ENCODE measurements at places on chromosomes 13 and 19.
A peak's percentile ranks its signal among the peaks of the same experiment; 100 is the strongest.

DNA sequence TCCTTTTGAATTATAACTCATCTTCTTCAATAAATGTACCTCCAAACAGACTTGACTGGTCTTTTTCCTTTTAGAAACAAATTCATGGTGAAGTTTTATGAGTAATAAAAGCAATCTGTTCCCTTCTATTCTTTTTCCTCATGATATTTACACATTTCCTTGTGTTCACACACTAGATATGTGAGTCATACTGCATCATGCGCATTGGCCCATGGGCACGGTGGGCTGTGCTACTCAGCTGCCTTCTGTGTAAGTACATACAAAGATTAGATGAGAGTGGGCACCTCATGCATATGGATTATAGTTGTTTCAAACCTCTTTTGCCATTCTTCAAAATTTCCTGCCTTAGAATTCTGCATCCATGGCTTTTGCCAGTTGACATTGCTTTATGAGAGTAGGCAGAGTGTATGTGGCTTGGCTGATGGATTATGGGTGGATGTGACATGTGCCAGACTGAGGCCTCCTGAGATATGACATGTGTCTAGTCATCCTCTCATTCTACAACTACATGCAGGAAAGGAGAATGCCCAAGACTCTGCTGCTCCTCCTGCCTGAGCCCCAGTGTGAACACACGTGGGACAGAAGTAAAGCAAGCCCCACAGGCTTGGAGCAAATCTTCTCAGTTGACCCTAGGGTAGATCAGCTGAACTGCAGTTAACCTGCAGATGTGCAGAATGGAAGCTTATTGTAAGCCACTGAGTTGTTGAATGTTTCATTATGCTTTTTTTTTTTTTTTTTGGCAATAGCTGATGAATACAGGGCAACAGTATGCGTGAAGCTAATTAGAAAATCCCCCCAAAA lies 109.9 kb downstream of the RBM26 start:
- no peaks in the 10 kb centered on the region for H3K4me1 ChIP-seq
- no peak overlapping the region for H3K27ac ChIP-seq
- H3K36me3 ChIP-seq, result no peaks in the 10 kb centered on the region
- DNase-seq, result no peak

DNA sequence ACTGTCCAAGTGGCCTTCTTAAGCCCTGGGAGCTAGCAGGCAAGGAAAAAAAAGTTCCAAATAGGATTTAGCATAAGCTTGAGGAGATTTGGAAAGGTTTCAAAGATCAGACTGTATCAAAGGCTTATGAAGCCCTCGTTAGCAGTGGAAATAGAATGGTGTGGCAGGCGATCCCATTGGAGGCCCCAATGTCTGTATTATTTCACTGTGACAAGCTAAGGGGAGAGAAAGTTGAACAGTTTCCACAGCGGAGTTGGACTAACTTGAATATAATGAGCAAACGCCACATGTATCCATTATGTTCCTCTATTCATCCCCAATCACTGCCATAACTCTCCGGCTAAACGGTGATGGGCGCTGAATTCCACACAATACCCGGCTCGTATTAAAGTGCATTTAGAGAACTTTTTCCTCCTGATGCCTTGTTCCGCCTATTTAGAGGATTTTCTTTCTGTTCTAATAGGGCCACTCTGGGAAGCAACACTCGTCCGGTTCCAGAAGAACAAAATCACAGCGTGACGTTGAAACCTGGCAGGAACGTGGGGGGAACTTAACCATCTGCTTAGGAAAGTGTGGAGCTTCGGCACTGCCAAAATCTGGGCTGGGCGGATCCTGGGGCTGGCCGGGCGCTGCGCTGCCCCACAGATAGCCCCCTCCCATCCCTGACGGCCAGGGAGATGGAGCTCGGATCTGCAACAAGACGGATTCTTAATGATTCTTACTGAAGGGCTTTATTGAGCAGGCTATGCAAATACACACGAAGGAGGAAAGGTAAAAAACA lies 1.0 kb upstream of the PCDH8 start:
- no peaks in the 10 kb centered on the region for H3K36me3 ChIP-seq
- H3K27ac ChIP-seq, result no peak overlapping the region
- no peaks in the 10 kb centered on the region for H3K4me1 ChIP-seq
- H3K4me3 ChIP-seq, result no peak overlapping the region

DNA sequence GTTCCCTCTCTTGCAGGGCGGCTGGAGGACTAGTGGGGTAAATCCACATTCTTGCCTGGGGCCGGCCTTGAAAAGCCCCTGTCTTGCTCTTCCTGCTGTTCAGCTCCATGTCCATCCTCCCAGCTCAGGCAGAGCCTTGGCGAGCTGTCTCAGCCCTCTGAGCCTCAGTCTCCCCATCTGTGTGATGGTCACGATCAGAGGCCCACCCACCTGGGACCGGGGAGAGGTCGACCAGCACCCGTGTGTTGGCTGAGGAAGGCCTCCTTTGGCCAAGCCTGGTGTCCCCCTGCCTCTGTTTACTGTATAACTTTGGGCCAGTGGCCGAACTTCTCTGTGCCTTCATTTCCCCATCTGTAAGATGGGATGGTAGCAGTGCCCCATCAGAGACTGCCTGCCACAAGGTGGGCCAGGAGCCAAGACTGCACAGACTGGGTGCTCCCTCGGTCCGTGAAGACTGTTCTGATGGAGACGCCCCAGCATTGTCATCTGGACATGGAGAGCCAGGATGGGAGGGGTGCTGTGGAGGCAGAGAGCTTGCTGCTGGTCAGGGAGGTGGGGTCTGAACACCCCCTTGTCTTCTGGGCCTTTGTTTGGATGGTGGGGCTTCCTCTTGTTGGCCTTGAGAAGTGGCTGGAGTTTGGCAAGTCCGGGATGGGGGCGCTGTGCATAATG lies 18.5 kb downstream of the KLHL26 start:
- no peak overlapping the region for H3K27ac ChIP-seq
- no peaks in the 10 kb centered on the region for H3K36me3 ChIP-seq
- no peak for DNase-seq
- no peaks in the 10 kb centered on the region for H3K4me1 ChIP-seq
- H3K27me3 ChIP-seq, result peaks cover 18% of the 10 kb centered on the region
- H3K4me3 ChIP-seq, result no peak overlapping the region

DNA sequence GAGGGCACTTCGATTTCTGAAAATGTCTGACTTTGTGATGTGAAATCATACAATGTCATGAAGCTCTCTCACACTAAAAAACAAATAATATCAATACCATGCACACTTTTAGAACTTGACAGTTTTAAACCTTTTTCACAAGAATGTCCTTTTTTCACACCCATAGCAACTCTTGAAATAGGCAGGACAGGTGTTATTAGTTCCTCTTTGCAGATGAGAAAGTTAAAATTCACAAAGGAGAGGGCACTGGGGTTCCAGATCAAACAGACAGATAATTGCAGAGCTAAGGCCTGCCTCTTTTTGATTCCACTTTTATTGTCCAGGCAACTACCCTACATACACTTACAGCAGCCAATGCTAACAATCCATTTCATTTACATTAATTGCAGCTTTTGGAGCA lies 142.8 kb downstream of the KLF12 start:
- no peak overlapping the region for H3K4me3 ChIP-seq
- H3K27me3 ChIP-seq, result no peaks in the 10 kb centered on the region
- no peak for DNase-seq
- H3K4me1 ChIP-seq, result peaks cover 25% of the 10 kb centered on the region

DNA sequence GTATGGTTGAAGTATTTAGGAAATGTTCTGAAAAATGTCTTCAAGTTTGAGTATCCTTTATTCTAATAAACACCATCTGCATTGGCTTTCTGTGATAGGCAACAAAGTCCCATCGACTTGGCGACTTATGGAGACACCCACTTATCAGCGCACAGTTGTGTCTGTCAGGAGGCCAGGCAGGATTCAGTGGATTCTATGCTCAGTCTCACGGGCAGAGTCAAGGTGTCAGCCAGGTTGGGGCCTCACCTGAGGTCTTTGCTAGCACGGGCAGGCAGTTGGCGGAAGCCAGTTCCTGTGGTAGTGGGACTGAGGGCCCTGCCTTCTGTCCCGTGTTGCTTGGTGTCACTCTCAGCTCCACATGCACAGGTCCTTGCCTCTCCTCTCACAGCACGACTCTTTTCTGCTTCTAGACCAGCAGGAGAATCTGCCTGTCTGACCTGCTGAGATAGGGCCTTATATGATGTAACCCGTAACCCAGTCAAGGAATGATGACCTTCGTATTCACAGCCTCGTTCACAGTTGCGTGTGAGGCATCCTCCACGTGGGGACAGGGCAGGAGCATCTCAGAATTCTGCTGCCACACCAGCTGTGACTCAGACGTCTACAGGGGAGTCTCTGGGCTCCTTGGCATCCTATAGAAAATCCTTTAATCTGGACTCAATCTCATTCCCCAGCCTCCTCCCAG lies 10.0 kb downstream of the CUL4A start:
- DNase-seq, result no peak
- H3K4me1 ChIP-seq, result no peaks in the 10 kb centered on the region
- no peak overlapping the region for H3K4me3 ChIP-seq
- H3K36me3 ChIP-seq, result peaks cover 45% of the 10 kb centered on the region
- H3K27ac ChIP-seq, result no peak overlapping the region
- no peaks in the 10 kb centered on the region for H3K27me3 ChIP-seq

- H3K4me3 ChIP-seq, result no peak overlapping the region
- H3K36me3 ChIP-seq, result peaks cover 4% of the 10 kb centered on the region
- H3K27ac ChIP-seq, result no peak overlapping the region
- DNase-seq, result peak; percentile 19
Observed at GRCh38 chr13:32669030-32669646, 82.9 kb downstream of the PDS5B start.

DNA sequence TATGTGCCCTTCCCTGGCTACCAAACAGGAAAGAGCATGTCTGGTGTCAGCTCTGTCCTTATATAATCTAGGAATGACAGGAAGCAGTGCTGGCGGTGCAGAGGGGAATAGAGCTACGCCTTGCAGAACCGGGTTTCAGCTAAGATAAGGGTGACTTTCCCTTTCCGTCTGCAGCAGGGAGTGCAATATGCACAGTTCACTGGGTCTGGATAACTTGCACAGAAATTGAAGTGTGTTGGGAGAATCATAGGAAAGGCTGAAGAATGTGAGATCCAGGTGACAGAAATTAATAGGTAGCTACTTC lies 90.0 kb upstream of the TSHZ3 start:
- no peaks in the 10 kb centered on the region for H3K4me1 ChIP-seq
- H3K36me3 ChIP-seq, result no peaks in the 10 kb centered on the region
- H3K27ac ChIP-seq, result no peak overlapping the region
- no peak overlapping the region for H3K4me3 ChIP-seq
- H3K27me3 ChIP-seq, result no peaks in the 10 kb centered on the region

DNA sequence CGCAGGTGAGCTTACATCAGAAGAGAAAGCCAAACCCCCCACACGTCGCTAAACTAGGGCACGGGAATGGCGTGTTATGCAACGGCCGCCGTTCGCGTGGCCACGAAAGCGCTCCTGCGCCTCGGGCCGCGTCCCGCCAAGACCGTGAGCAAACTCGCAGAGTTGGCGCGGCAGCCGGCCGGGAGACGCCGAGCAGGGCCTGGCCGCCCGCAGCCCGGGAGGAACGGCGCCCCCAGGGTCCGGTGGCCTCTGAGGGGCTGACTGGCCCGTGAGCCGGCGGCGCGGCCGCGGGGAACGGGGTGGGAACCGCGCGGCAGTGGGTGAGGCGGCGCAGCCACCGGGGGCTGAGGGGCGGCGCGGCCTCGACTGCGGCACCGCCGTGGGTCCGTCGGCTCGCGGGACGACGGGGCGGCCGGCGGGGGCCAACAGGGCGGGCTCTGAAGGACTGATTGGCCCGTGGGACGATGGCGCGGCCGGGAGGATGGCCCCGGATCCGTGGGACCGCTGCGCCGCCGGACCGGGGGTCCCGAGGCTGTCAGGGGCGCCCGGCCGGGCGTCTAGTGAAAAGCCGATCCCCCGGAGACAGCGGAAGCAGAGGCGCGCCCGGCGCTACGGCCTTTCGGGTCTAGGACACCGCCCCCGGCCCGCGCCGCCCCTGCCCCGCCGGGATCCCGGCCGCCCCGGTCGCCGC lies 903 bp downstream of the LATS2 start:
- no peak overlapping the region for H3K27ac ChIP-seq
- H3K36me3 ChIP-seq, result no peaks in the 10 kb centered on the region
- H3K27me3 ChIP-seq, result peaks cover 41% of the 10 kb centered on the region
- no peaks in the 10 kb centered on the region for H3K4me1 ChIP-seq

- no peak overlapping the region for H3K4me3 ChIP-seq
- H3K36me3 ChIP-seq, result no peaks in the 10 kb centered on the region
- peak; percentile 47 for DNase-seq
- H3K27ac ChIP-seq, result no peak overlapping the region
- peaks cover 17% of the 10 kb centered on the region for H3K27me3 ChIP-seq
Observed at GRCh38 chr19:10027158-10027997, 14.1 kb downstream of the RDH8 start.

- peak; percentile 90 for DNase-seq
- no peaks in the 10 kb centered on the region for H3K27me3 ChIP-seq
- peaks cover 77% of the 10 kb centered on the region for H3K36me3 ChIP-seq
- H3K4me1 ChIP-seq, result peaks cover 78% of the 10 kb centered on the region
Observed at GRCh38 chr19:8487137-8487851, 15.1 kb downstream of the PRAM1 start.

DNA sequence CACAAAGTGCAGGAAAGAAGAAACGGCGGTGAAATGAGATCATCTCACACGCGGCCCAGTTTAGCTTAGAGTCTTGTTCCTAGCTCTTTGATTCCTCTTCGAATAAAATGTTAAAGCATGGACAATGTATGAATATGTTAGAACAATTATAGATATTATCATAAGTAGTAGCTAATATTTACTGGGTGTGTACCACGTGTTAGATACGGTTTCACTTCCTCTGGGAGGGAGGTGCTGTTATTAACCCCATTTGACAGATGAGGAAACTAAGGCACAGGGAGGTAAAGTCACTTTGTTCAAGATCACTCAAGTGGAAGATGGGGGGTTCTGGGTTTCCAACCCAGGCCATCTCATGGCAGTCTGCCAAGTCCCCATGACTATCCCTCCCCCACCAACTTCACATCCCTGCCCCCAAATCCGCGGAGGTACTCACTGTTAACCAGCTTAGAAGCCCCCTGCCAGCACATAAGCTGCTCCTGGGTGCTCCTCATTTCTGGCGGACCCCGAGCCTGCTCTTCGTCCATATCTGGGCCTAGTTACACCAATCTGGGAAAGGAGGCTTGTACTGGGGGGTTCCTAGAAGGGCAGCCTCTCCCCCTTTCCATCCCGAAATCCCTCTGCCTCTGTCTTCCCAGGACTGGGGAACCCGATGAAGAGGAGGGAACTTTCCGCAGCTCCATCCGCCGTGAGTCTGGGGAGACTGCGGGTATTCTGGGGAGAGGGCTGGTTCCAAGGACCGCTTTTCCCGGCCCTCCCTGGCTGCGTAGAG lies 1.0 kb upstream of the FXYD7 start:
- H3K4me1 ChIP-seq, result peaks cover 7% of the 10 kb centered on the region
- no peak overlapping the region for H3K27ac ChIP-seq
- no peak for DNase-seq
- H3K27me3 ChIP-seq, result peaks cover 24% of the 10 kb centered on the region

Data from thymus (tissue), 14 donors.